ENCODE measurements at places on chromosomes 3 and 15.

- DNase-seq, result no peak
These were observed 308.8 kb upstream of the NR2E3 start for GRCh38 chr15:71501344-71502076.

DNA sequence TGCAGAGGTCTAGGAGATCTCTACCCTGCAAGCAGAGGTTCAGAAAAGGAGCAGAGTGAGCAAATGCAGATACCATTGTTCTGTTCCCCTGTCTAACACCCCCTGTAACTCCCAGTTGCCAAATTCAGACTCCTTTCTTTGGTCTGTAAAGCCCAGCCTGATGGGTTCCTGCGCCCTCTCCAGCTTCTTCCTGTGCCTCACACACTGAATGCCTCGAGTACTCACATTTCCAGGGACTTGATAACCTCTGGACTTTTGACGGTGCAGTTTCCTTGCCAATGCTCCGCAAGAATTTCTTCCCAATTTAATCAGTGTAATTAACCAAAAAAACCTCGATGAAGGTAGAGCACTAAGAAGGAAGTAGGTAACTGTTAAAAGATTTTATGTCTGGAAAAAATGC lies 19.3 kb downstream of the PDE8A start:
- DNase-seq, result no peak

DNA sequence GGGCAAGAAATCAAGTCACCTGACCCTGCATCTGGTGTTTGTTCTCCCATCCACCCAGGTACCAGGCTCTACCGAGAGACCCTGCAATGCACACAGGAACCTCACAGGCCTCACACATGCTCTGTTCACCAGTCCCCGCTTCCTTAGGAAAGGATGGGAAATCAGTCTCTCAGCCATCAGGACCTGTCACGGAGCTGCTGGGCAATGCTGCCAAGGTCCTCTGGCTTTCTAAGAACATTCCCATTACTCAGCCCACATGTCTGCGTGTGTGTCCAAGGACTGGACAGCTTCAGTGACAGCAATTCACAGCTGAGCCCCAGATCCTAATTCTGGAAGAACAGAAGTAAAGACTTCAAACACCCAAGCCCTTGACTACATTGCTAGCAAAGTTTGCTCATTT lies 6.5 kb upstream of the SRGAP3 start:
- no peak for DNase-seq

DNA sequence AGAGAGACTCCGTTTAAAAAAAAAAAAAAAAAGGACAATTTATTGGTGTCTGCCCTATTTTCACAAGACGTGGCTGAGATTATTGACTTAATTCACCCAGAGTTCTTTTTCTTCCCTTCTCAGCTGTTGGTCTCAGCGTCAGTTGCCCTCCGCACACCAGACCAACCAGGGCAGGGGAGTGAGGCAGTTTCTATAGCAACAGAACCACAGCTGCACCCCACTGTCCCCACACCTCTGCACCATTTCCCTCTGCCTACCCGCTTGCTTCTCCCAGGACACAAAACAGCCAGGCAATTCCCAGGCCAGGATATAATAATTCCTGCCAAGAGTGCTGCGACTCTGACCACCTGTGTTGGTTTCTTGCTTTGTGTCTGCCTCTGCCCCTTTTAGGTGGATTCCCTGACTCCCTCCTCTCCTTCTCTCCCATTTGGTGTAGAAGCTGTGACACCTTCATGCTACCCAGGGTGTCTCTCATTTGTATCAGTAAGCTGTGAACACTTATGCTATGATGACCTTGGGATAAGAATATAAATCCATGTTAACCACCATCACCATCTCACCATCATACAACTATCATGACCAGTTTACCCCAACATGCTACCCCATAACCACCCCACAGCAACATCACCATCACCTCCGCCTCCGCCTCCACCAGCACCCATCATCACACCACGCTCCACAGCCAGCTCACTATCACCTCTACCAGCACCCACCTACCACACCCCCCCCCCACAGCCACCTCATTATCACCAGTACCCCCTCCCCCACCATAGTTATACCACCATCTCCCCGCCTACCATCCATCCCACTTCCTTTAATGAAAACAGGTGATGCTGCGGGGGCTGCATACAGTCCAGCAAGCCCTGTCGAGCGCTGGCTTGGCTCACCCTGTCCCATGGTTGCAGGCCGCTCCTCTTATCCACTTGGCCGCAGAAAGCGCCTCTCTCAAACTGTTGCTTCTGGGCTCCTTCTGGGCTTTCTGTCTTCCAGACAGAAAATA lies 589 bp downstream of the EPB42 start:
- no peak for DNase-seq

DNA sequence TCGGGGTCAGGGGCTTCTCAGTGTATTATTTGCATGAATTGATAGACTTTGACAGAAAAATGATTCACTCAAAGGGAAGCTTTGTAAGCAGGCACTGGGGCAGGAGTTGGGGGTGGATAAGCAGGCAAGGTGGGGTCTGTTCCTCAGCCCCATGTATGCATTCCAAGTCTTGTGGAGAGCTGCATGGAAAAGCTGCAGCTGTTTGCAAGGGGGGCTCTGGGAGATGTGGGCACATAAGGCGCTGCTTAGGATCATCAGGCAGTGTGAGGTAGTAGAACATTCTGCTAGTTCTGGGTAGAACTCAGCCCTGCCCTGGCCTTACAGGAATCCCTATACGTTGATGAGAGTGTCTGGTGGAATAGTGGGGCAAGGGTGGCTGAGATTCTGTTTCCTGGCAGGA lies 154.2 kb upstream of the LRIG1 start:
- DNase-seq, result no peak

- peak; percentile 20 for DNase-seq
These were observed 13.4 kb downstream of the DHX36 start for GRCh38 chr3:154310840-154311239.

DNA sequence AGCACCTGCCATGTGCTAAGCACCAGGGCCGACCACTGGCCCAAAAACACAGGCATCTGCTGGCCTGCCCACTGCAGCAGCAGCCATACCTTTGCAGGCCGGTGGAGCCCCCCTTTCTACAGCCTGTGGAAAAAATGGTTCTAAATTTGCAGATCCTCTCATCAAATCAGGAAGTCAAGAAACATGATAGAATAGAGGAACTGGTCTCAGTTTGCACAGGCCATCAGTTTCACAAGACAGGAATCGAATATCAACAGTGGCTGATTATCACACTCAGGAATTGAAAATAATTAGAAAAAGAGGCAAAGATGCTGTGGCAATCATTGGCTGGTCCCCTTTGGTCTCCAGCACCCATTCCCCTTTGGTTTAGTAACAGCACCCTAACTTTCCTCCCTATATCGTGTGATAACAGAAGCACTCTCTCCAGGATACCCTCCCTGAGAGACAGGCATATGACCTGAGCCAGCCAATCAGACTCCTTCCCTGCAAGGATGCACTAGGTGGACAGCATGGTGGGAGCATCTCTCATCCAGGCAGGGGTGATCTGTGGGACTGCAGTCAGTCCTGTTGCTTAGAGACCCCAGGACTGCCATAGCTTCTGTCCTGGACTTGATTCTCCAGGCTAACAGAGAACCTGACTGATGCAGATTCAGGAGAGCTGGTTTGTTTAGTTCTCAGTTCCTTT lies 3.5 kb upstream of the PAK6 start:
- DNase-seq, result no peak

DNA sequence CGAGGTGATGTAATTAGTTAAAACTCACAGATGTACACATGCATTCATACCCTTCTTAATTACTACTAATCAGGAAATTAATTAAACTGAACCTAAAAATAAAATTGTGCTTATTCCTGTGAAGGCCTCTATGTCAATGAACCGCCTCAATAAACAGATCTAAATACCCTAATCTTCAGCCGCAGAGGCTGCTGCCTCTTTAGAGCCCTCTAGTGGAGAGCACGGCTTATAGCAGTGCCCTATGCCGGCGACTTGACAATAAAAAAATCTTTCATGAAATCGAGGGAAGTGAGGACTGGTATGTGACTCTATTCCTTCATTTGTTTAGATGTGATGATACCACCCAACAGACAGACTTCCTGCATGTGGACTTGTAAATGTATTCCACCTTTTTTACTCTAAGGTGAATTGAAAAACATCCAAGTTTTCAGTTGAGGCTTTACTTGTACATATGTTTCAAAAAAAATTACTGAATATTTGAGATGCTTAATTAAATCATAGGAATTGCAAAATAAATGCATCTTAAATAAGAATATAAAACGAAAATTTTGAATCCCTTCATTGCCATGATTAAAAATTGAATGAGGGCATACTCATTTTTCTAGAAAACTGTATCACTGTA lies 8.3 kb upstream of the EPHA3 start:
- peak; percentile 71 for DNase-seq

GRCh38 chr3:14391033-14391432 lies 11.4 kb upstream of the SLC6A6 start:
- DNase-seq, result peak; percentile 90

DNA sequence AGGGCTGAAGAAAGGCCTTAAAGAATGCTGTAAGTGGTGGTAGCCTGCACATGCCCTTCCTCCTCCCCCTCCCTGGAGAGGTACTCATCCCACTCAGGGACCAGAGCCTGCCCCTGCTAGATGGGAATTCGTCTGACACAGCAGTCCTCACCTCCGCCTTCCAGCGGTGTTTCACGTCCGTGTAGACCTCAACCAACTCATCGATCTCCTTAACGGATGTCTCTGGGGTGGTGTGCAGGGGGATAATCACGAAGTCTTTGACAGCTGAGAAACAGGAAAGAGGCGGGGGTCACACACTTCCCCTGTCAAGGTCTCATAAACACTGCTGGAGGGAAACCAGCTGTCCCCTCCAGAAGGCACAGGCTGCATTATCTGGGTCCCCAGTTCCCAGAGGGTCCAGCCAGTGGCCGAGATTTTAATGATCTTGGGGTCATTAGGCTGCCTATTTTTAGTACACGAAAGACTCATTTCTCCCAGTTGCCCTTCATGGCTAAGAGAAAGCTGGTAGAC lies 9.9 kb downstream of the DNASE1L3 start:
- no peak for DNase-seq

DNA sequence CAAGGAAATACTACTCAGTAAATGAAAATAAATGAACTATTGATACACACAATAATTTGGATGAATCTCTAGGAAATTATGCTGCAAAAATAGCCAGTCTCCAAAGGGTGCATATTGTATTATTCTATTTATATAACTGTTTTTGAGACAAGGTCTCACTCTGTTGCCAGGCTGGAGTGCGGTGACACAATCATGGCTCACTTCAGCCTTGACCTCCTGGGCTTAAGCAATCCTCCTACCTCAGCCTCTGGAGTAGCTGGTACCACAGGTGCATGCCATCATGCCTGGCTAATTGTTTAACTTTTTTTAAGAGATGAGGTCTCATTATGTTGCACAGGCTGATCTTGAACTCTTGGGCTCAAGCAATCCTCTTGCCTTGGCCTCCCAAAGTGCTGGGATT lies 12.5 kb downstream of the KLHDC8B start:
- DNase-seq, result no peak
